GM20000 (cell line): ENCODE measurements at places on chromosomes 1 and 21.

DNA sequence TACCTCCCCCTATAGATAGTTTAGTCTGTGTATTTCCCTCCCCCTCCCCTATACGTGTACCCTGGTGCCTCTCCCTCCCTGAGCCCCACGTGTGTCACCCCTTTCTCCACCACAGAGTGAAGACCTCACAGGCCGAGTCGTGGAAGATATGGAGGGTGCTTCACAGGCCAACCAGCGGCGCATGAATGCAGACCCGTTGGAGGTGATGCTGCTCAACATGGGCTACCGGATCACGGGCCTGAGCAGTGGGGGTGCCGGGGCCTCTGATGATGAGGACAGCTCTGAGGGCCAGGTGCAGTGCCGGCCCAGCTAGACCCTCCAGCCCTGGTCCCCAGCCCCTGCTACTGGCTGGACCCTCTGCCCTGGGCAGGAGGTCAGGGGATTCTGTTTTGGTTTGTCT, 15.9 kb upstream of the TMEM222 start:
- no peak for DNase-seq

DNA sequence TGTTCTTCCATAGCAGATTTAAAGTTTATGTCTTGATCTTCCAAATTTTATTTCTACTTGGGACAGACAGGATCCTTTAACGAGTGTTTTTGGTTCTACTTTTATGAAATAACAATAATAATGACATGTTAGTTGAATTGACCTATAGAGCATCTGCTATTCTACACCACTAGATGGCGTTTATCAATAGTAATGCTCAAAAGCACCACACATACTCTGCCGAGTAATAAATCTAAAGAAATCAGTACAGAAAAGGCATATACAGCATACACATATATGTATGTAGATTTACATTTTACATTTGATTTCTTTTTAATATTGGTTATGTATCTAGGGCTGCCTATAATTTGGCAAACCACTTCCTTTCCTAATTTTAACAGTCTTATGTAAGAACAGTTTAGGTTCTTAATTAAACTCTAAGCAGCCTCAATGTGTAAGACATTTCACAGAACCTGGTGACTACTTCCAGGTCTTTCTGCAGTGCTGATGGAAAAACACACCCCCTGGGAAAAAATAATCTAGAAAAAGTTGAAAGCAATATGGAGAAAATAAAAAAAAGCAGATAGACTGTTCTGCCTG, 5.9 kb upstream of the SIPA1L2 start:
- peak; percentile 45 for DNase-seq

- no peak for DNase-seq
Measured at GRCh38 chr1:111199881-111200801, at the start of gene DENND2D. DENND2D (minus strand) TSS chr1:111200646; CDS start chr1:111200459, 187 bp downstream.

DNA sequence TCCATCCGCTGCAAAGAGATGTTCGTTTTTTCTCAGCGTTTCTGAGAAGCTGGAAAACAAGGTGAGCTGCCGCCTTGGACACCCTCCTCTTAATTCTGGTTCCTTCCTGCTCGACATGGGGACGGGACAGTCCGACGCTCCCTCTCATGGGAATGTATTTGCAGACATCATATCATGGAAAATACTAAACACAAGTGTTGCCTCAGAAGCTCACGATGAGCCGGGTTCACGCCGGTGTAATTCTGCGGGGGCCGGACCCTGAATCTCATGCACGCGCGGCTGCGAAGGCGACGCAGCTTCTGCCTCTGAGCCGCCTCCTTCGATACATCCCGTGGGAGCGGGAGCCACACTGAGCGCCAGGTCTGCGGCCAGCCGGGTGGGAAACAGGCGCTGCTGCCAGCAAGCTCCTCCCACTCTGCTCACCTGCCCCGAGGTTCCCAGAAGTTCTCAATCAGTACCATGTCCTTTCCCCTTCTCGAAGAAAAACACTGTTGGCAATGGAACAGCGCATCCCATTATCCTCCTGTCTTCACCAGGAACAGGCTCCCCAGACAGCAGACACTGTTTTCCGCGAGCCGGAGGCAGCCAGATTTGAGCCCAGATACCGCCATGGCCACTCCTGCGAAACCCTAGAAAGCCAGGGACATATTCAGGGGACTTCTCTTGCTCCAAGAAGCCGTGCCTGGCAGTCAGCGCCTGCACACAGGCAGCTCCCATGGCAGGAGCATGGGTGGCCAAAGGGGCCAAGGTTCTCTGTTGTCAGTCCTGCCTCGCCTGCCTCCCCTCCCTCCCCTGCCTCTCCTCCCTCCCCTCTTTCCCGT, 98.0 kb downstream of the WDR4 start:
- no peak for DNase-seq

- no peak for DNase-seq
Measured at GRCh38 chr1:10663678-10664035, 132.8 kb downstream of the CASZ1 start.
